ENCODE measurements at places on chromosomes 11 and 22.

DNA sequence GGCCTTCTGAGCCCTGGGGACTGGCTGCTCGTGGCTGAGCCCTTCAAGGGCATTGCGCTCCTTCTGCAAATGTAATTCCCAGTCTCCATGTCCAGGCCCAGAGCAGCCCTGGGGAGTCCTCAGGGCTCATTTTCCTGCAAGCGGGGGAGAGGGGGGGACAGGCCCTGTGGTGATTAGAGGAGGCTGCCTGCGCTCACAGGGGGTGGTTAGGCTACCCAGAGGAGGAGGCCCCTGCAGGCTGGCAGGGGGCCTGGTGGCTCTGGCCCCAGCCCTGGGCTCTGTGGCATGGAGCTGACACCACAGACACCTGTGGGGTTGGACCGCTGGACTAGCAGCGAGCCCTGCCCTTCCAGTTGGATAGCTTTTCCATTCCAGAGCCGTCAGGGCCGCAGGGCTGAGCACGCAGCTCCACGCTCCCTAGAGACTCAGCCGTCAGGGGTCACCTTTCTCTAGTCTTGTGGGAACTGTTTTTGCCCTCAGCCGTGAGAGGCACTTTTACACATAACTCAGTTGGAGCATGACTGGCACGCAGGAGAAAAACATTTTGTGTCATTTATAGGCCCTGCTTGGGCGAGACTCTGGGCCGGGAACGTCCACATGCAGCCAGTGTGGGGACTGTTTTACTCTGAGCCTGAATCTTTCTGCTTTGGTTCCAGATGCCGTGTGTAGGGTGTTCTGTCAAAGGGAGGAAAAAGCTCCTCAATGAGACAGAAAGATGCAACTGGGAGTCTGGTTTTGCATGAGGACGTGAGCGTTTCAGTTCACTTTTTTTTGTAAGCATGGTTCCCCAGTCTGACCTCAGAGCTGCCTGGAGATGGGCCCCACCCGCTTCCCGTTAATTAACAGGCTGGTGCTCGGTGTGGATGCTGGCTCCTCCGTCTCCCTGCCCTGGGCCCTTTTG is 58.1 kb downstream of the LRP5 start:
- no peak for DNase-seq

GRCh38 chr22:25392584-25392983 is 171.9 kb upstream of the GRK3 start:
- no peak for DNase-seq

DNA sequence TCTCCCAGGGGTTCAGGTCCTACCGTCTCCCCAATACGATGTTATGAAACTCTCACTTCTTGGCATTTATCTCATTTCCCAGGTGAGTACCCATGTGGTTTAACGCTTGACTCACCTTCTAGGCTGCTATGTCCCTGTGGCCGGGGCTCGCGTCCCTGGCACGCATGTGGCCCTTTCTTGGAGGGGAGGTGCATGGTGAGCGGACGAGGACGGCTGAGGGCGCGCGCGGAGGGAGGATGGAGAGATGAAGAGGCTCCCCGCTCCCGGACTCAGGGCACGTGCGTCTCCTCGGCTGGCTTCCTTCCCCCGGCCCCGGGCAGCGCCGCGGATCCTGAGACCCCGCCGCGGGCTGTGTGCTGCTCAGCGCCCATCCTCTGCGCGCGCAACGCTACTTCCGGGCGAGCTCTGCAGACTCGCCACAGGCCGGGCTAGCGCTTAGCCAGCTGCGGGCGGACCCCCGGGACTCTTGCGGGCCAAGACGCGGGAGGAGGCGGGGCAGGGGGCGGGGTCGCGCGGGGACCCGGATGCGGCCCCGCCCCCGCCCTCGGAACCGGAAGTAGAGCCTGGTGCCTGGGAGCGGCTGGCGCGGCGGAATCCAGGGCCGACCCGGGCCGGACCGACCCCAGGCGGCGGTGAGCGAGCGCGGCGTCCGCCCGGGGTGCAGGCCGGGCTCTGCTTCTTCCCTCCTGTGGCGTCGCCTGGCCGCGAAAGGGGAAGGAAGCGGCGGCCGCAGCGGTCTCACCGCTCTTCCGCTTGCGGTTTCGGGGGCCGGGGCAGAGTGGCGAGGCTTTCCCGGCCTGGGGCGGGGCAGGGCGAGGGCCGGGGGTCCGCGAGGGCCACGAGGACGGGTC is at the start of gene CTTN:
TSS of gene CTTN (plus strand) at position 547 of the 851 bp plus-strand sequence. CDS start 8,769 bp downstream, outside the sequence.
- peak; percentile 84 for DNase-seq

GRCh38 chr11:61019832-61020405 is 48.4 kb downstream of the CD6 start:
- no peak for DNase-seq

GRCh38 chr22:36926309-36926708 is 12.9 kb downstream of the CSF2RB start:
- no peak for DNase-seq

- no peak for DNase-seq
Measured at GRCh38 chr11:108732395-108732794, 67.5 kb downstream of the DDX10 start.

DNA sequence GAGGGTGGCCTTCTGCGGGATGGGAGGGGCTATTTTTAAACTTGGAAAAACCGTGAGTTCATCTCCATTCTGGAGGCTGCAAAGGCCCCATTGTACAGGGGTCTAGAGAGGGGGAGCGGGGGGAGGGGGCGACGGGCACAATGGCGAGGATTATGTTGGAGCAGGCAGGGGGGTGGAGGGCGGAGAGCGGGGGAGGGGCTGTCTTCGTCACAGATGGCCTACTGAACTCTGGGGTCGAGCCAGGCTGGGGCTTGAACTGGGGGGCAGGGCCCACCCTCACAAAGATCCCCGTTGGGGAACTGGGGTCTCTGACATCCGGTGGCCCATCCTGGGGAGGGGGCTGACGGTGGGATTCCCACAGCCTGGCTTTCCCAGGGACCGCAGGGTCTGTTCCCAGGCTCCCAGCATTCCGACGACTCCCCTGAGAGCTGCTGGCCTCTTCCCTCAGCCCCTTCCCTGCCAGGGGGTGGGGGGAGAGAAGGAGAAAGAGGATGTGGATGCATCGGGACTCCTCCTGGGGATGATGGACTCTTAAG is 3.4 kb upstream of the MCAM start:
- DNase-seq, result peak; percentile 67

GRCh38 chr11:17381156-17381555 is 7.3 kb downstream of the KCNJ11 start:
- DNase-seq, result peak; percentile 26

GRCh38 chr22:49257551-49257961 is 570.1 kb downstream of the BRD1 start:
- DNase-seq, result no peak

DNA sequence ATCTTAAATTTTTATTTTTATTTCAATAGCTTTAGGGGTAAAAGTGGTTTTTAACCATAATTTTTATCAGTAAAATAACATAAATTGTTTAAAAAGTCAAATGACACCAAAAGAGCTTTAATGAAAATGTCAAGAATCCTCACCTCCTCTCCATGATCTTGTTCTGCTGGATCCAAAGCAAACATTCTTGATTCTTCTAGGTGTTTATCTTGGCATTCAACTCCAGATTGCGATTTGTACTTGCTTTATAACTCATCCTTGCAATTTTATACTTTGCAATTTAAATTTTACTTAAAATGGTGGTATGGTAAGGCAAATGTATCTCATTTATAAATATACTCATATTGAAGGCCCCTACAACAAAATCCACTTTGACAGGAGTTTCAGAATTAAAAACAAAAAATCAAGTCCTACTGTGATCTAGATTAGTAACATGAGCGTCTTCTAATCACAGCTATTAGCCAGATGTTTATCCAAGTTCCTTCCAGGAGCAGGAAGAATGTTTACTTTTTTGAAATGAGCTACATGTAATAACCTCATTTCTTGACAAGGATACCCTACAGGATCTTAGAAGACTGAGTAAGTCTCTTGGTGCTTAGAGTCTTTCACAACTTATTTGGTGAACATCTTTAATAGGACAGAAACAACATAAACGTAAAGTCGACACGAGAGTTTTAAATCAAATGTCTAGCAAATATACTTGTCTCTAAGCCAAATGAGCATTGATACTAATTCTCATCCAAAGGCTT is 72.4 kb upstream of the CARD18 start:
- peak; percentile 15 for DNase-seq

DNA sequence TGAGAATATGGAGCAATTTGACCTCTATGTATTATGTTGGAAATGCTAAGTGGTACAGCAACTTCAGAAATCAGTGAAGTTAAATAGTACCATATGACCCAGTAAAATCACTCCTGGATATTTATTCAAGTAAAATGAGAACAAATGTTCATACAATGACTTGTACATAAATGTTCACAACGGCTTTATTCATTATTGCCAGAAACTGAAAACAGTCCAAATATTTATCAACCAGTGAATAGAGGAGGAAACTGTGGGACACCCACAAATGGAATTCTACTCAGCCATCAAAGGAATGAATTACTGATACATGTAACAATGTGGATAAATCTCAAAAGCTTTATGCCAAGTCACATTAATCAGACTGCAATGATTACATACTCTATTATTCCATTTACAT is 416.3 kb downstream of the AASDHPPT start:
- peak; percentile 73 for DNase-seq

DNA sequence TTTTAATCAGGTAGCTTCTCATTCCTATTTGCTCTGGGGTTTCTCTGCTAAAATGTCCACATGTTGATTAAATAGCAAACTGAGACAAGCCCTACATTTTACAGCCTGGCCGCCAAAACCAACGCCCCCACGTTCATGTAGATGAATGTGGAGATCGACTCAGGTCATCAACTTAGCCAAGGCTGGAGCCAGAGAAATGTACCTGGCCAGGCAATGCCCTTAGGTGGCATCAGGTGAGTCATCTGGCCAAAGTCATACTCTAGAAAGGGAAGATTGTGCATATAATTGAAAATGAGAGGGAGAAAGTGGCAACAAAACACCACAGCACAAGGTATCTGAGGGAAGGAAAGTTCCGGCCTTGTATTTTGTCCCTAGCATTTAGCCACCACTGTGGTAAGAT is 37.1 kb upstream of the CCDC89 start:
- no peak for DNase-seq

DNA sequence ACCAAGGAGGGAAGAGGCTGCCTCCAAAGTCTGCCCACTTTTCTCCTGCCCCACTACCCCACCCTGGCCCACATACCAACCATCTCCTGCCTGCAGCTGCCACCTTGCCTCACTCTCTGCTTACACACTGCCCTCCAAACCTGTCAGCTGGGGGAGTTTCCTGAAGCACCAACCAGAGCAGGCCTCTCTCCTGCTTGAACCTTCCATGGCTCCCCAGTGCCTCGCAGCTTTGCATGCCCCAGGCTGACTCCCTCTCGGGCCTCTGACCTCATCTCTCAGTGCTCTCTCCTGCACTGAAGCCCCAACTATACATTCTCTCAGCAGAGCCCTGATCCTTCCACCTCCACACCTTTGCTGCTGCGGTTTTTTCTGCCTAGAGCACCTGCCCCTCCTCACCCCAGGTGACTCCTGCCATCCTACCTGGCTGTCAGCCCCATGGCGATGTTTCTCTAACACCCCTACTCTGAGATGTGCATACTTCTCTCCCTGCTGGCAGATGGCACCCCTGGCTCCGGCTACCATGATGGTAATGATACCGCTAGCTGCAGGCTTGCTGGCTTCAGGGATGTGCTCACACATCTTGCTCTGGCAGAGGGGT is 43.5 kb downstream of the MN1 start:
- DNase-seq, result no peak

DNA sequence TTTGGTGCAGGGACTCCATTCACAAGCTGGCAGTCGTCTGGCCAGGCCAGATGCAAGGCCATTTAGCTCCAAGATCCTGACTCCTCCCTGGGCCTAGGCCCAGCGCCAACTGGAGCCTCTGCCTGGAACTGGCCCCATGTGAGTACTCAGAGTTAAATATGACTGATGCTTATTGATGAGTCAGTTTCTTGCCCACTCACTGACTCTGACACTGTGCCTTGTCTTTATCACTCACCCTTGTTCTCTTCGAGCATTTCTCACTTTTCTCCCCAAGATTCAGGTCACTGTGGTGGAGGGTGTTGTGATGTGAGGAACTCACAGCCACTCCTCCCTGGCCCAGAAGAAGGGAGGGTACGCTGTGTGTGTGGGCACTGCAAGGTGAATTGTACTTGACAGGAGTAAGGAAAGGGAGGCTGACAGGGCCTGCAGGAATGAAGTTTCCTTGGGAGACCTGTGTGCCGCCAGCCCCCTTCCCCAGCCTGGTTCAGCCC is 23.2 kb upstream of the ST3GAL4 start:
- DNase-seq, result peak; percentile 83

- peak; percentile 44 for DNase-seq
Measured at GRCh38 chr11:32893343-32894148, 935 bp downstream of the QSER1 start.

GRCh38 chr22:49040111-49040510 is 787.6 kb downstream of the BRD1 start:
- DNase-seq, result no peak

DNA sequence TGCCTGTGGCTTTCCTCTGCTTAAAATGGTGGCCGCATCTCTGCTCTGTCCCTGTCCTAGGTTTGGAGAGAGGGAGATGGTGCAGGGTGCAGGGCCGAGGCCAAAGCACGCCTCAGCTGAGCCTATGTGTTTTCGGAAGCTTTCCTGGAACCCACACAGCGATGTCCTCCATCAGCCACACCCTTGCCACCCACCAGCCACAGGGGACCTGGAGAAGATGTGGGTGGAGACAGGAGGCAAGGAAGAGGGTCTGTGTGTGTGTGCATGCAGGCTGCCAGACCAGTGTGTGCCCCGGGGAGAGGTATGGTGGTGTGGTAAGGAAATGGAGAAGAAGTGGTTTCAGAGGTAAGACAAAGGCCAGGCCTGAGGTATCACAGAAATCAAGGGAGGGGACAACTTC is 155.7 kb downstream of the TBC1D22A start:
- DNase-seq, result no peak

- no peak for DNase-seq
Measured at GRCh38 chr22:36293606-36294292, 40.8 kb downstream of the APOL1 start.

DNA sequence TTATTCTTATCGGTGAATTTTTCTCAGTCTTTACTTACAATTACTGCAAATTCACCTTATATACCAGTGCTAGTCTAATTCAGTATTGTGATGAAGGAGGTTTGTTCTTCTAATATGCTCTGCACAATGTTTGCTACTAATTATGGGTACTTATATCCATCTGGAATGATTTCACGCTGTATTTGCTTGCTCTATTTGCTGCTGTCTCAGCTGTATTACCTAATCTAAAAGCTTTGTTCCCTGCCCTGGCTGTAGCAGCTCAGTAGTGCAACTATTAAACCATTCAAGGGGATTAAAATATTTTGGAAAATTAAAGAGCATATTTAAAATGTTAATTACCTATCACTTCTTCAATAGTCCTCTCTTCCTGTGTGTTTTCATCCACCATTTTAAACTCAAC is 375.3 kb downstream of the LUZP2 start:
- no peak for DNase-seq

DNA sequence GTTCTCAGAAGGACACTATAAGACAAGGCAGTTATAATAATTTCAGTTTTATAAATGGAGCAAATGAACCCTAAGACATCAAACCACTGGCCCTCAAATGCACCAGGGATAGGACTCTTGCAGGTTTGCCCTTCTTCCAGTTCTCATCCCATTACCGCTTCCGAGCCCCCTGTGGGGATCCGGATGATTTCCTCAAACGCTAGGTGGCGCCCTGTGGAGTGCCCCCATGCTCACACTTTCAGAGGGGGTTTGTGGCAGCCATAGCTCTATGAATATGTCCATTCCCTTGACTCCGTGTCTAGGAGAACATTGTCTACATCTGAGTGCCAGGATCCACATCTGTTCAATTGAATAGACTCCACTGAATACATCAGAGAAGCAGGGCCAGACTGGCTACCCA is 816.3 kb downstream of the NTM start:
- DNase-seq, result no peak

Measured in fibroblast of skin of right quadriceps (primary cell).